ENCODE measurements at places on chromosomes 3 and 15.

DNA sequence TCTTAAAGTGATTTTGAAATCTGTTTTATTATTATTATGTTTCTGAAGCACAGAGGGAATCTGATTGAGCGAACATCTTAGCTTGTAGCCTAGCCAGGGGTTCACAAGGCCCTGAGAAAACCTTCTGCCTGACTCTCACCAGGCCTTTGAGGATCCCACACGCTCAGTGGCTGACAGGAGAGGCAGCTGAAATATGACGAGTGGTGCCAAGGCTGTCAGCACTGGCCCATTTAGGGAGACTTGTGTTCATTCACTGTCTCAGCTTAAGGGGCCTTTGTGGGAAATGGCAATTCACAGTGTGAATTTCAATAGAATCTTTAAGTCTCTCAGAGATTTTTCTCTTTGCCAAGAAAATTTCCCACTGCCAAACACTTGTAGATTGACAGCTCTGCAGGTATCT is 770.9 kb downstream of the TUSC7 start:
- no peak for DNase-seq

DNA sequence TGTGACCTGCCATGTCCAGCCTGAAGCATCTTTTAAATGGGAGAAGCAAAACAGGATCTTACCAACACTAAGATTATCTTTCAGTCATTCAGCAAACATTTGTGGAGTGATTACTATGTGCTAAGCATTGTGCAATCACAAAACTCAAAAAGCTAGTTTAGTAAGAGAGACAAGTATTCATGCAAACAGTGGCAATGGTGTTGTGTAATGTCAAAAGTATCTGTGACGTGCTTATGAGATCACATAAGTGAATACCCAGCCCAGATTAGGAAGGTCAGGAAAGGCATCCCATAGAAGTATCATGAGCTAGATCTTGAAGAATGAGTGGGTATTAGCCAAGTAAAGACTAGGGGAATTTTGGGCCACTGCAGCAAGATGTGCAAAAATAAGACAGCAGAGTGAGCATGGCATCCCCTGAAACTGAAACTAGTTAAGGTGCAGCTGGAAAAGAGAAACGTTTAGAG is 32.1 kb downstream of the SEC62 start:
- DNase-seq = no peak

- DNase-seq = no peak
Observed at GRCh38 chr3:12954891-12955650, 113.7 kb upstream of the RPL32 start.

GRCh38 chr3:184186902-184187207 is 856 bp downstream of the ABCF3 start:
- no peak for DNase-seq

- no peak for DNase-seq
Observed at GRCh38 chr3:8324747-8325146, 176.9 kb upstream of the LMCD1 start.

DNA sequence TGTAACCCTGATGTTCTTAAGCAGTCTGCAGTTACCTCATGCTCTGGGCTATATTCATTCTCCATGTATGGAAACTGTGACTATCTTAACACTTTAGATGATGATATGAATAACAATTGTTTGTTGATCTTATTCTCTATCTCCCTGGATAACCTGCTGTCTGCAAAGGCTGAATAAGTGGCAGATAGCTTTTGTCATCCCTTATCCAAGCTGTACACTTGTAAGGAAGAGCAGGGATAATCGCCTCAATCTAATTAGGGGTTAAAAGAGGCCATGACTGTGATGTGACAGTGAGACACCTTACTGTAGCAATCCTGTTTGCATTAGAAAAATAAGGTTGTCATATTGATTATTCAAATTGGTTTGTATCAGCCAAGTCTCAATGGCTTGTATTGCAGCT is 123.9 kb downstream of the RSRC1 start:
- no peak for DNase-seq

Measured in glomerular endothelial cell (primary cell).